NCI-H345 (cell line): ENCODE measurements at places on chromosomes 16 and 17.

DNA sequence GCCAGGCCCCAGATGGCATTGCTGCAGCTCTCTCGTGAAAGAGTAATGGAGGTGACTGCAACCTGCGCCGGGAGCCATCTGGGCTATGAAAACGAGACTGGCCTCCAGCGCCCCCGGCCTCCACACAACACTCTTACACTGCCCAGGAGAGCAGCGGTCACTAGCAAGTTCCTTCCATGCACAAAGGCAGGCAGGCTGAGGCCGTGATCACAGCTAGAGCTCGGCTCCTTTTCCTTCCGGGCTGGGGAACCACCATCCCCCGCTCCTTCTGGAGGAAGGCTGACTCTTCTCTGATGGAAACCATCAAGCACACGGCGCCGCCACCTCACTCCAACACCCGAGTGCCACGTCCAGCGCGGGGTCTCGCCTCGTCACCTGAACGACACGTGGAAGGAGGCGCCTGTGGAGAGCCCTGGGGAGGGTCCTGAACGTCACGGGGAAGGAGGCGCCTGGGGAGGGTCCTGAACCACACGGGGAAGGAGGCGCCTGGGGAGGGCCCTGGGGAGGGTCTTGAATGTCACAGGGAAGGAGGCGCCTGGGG, 61.9 kb downstream of the KLHDC4 start:
- no peak for DNase-seq

DNA sequence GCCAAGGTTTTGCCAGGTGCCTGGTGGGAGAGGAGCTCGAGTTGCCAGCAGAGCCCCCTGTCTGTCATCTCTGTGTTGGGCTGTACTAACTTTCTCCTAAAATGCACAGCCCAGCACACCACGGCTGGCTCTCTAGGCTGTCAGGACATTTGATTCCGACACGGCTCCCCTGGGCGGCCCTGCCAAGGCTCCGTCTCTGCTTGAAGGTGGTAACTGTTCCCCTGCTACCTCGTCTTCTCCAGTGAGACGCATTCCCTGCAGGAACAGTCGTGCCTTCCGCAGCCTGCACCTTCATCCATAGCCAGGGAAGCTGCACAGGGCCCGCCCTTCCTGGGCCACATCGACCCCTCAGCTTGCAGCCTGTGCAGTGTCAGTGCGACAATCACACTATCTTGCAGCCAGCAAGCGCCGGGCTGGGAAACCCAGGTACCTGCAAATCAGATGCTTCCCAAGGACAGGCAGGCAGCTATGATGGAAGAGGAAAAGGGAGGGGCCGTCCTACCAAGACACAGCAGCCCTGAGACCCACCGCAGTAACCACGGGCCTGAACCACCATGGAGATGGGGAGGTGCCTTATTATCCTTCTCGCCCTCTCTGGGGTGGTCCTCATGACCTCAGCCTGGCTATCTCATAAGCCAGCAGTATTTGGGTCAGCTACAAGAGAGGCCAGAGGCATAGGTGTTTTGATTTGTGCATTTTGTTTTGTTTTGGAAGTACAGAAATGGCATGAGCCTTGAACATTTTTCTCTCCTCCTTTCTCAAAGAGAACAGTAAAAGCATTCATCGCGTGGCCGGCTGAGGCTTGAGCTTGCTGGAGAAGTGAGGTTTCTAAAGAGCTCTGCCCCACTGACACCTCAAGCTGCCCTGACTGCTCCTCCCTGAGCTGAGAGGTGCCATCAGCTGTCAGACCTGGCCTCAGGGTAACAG, 361.7 kb upstream of the TNRC6C start:
- DNase-seq = no peak

DNA sequence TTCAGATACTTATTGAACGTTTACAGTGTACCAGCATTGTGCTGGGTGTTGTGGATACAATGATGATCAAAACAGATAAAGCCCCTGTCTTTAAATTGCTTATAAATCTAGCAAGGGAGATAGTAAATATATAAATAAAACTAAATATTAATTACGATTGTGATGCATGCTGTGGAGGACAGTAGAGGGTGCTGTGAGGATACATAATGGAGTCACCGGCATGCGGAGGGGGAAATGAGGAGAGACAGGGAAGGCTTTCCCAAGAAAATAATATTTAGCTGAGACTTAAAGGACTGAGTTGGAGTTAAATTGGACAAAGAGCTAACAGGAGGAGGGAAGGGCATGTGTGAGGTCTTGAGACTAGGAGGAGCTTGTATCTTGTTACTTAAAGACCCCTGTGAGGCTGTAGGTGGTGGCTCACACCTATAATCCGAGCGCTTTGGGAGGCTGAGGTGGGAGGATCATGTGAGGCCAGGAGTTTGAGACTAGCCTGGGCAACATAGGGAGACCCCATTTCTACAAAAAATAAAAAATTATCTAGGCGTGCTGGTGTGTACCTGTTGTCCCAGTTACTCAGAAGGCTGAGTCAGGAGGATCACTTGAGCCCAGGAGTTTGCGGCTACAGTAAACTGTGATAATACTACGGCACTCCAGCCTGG, 2.4 kb downstream of the DHRS7B start:
- DNase-seq = peak; percentile 4

GRCh38 chr17:10614536-10615155, 42.5 kb downstream of the MYH3 start:
- DNase-seq = peak; percentile 5

DNA sequence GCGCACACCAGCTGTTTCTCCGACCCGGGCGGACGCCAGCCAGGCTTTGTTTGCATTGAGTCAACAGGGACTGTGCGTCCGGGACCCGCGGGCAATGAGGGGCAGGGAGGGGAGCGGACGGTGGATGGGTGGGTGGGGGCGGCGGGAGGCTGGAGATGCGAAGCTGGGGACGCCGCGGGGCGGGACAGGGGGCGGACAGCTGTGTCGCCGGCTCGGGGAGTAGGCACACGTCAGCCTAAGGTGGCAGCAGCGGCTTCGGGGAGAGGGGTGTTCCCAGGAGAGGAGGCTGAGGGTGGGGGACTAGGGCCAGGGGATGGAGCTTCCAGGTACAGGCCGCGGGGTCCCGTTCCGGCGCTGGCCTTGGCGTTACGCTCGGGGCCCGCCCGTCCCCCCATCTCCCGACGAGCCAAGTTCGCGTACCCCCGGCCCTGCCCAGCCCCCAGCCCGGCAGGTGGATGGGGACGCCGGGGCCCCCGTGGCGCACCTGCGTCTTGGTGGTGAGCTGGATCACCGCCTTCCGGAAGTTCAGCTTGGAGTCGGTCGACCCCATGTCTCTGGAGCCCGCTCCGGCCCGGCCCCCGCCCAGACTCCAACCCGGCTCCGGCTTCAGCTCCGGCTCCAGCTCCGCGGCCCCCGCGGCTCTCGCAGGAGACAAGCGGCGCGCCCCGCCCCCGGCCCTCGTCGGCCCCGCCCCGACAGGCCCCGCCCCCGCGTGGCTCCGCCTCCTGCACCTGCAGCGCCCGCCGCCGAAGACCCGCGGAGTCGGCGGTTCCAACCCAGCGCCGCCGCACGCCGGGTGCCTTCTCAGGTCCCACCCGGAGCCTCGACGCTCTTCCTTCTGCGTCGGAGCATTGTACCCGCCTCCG, at the start of gene HID1:
HID1 (minus strand) TSS at position 653 of the 866 bp plus-strand sequence; CDS start at position 550, 103 bp downstream.
- peak; percentile 87 for DNase-seq

GRCh38 chr16:10987361-10988163, 43.2 kb downstream of the CLEC16A start:
- no peak for DNase-seq

- no peak for DNase-seq
Measured at GRCh38 chr16:21526923-21527807, 72.2 kb upstream of the METTL9 start.

DNA sequence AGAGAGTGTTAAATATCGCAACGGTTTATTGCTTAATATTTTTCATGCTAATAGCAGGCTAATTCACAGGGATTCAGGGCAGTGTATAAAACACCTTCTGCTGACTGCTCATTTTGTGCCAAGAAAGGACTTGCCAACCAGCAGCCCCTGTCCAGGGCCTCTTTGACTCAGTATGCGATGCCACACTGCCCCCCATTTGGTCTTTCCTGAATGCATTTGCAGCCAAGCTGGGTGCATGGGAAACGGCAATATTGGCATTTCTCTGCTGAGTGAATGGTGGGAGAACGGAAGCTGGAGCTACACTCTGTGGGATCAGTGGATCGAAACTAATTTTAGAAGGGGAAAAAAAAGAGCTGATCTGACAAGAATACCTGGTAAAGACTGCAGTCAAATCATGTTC, 152.9 kb upstream of the C16orf82 start:
- no peak for DNase-seq

DNA sequence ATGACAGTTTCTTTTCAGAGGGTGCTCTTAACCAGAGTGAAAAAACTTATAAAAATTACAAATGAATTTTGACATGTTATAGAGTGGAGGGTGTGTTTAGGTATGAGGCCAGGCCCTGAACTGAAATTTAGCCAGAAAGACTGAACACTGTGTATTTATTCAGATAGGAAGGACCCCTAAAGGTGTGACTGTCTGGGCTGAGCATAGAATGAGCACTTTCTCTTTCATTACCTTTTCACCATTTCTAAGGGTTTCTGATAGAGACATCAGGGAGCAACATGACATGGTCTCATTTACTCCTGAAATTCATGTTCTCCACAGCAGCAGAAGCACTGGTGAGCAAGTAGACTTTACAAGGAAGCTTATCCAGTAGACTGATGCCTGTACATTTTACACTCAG, 32.9 kb downstream of the MRTFB start:
- no peak for DNase-seq

- no peak for DNase-seq
Measured at GRCh38 chr17:73696251-73696650, 52.0 kb upstream of the SDK2 start.

DNA sequence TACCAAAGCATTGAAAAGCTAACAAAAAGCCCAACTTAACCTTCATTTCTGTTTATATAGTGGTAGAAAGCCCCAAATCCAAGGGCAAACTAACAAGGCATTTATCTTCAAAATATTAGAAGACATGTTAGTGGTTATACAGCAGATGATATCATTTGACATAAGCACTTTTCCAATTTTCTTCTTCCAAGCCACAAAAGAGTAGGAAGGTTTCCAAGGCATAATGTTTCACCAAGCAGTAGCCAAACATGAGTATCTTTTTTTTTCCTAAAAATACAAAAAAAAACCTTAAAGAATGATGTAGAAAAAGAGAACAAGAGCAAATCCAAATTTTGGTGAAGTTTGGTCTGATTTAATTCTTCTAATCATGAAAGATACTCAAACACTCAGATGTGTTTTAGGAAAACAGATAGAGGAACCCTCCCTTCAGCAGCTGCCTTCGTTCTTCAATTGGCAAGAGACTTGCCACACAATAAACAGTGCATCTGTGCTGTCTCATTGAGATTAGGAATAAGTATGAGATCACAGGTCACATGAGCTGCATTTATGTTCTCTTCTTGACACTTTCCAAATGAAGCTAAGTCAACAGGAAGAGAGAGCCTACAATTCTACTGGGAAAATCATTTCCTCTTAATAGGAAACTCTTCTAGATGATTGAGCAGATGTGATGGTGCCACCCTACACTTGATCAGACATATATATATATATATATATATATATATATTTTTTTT, 106.7 kb downstream of the TTC19 start:
- peak; percentile 2 for DNase-seq
